ENCODE measurements at places on chromosomes 5 and 9. TPM values are rescaled to one million over a fixed set of nuclear protein-coding genes. Genes with fewer than 3 reads are reported as not detected.

Gene F12
- polyA plus RNA-seq: 0.91 TPM

Gene ASS1
- 115 TPM for polyA plus RNA-seq

Gene SLC36A2
- 8.2 TPM for polyA plus RNA-seq

Gene NFX1
- 28.6 TPM for polyA plus RNA-seq

Gene OR1Q1
- not detected for polyA plus RNA-seq

Gene ADRB2
- 0.36 TPM for polyA plus RNA-seq

Gene NR5A1
- polyA plus RNA-seq: not detected

Gene HAVCR2
- polyA plus RNA-seq: 5.4 TPM

Gene TAF11L5
- polyA plus RNA-seq: not detected

Gene TNFSF15
- polyA plus RNA-seq: 2.0 TPM

Gene CAMK2A
- polyA plus RNA-seq: 3.9 TPM

Gene IL3
- not detected for polyA plus RNA-seq

Gene TNFSF8
- polyA plus RNA-seq: 0.62 TPM

Gene LURAP1L
- 21.2 TPM for polyA plus RNA-seq

Gene ADGRV1
- 1.7 TPM for polyA plus RNA-seq

Gene DMGDH
- 13.1 TPM for polyA plus RNA-seq

Gene WNT8A
- polyA plus RNA-seq: 0.29 TPM

Gene ZNF879
- 8.5 TPM for polyA plus RNA-seq

Gene EIF4E1B
- not detected for polyA plus RNA-seq

Gene GPSM1
- polyA plus RNA-seq: 29.0 TPM

Gene SLC34A3
- polyA plus RNA-seq: 13.7 TPM

Gene TEX48
- not detected for polyA plus RNA-seq

Gene VAV2
- 36.1 TPM for polyA plus RNA-seq

Gene SMIM32
- polyA plus RNA-seq: 8.3 TPM

Gene MYORG
- 9.1 TPM for polyA plus RNA-seq

Gene PLPP7
- polyA plus RNA-seq: 2.3 TPM

Gene NEURL1B
- 15.4 TPM for polyA plus RNA-seq

Gene TICAM2
- polyA plus RNA-seq: 8.0 TPM

Gene RANBP3L
- polyA plus RNA-seq: 8.1 TPM

Gene TRIM36
- polyA plus RNA-seq: 2.2 TPM

Gene ADCY2
- 7.7 TPM for polyA plus RNA-seq

Gene FABP6
- not detected for polyA plus RNA-seq

Gene FOXD1
- 15.5 TPM for polyA plus RNA-seq

Gene STC2
- 1.2 TPM for polyA plus RNA-seq

Gene FAXDC2
- polyA plus RNA-seq: 36.5 TPM

Gene ZNF483
- 3.5 TPM for polyA plus RNA-seq

Gene TMEM171
- 5.7 TPM for polyA plus RNA-seq

Gene HSPB3
- polyA plus RNA-seq: 0.32 TPM

Gene PCDHGC3
- 110 TPM for polyA plus RNA-seq

Gene WDR5
- polyA plus RNA-seq: 33.3 TPM

Gene TRMO
- 17.9 TPM for polyA plus RNA-seq

Gene FAM200C
- polyA plus RNA-seq: 16.1 TPM

Gene IL4
- polyA plus RNA-seq: 0.46 TPM

Gene ISL1
- 0.44 TPM for polyA plus RNA-seq

Gene FAM120AOS
- polyA plus RNA-seq: 67.4 TPM

Gene C9orf43
- 0.95 TPM for polyA plus RNA-seq

Gene SOWAHA
- polyA plus RNA-seq: 0.12 TPM

Gene NPM1
- polyA plus RNA-seq: 1,575 TPM

Data from left renal pelvis (tissue), 4 donors.